Myocyte (in vitro differentiated cells): ENCODE measurements at places on chromosomes 3 and 15. TPM values are rescaled to one million over a fixed set of nuclear protein-coding genes. Genes with fewer than 3 reads are reported as not detected.

UBE2Q2 gene
- 67.0 and 67.5 TPM in 2 replicates for total RNA-seq

PLA2G4E gene
- not detected in 2 replicates for total RNA-seq

ACSBG1 gene
- total RNA-seq = 2.9 and 5.2 TPM in 2 replicates

SCG5 gene
- total RNA-seq = 1.3 and 2.3 TPM in 2 replicates

SPG21 gene
- total RNA-seq = 127 and 141 TPM in 2 replicates

CHAC1 gene
- 5.5 and 10.4 TPM in 2 replicates for total RNA-seq

- DNase-seq = peak; percentile 52
These were observed 271.3 kb upstream of the TPRG1 start for GRCh38 chr3:188900421-188900951.

- no peak for DNase-seq
These were observed 159.5 kb downstream of the CHSY1 start for GRCh38 chr15:101092156-101092866.

DNA sequence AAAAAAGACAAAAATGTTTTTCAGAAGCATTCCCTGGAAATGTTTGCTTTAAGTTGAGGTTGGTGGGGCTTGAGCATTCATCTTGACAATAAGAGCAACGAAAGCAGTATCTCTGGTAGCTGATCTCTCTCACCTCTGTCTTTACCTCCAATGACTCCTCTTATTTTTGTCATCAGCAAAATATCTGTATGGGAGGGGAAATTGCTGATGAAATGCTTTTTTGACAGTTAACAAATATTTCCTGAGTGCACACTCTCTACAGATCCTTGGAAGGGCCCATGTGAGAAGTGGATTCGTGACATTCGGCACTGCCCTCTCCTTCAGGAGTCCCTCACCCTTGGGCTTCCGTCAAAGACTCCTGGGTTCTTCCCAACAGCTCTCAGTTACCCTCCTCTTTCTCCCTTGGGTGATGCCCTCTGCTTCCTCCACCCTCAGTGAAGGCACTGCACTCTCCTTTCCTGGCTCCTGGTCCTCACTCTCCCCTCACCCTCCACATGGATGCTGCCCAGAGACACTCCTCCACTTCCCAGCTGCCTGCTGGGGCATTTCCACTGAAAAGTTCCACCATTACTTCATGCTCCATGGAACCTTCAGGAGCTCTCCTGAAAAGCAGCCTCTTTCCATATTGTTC lies 2.9 kb upstream of the CGNL1 start:
- DNase-seq = no peak

DNA sequence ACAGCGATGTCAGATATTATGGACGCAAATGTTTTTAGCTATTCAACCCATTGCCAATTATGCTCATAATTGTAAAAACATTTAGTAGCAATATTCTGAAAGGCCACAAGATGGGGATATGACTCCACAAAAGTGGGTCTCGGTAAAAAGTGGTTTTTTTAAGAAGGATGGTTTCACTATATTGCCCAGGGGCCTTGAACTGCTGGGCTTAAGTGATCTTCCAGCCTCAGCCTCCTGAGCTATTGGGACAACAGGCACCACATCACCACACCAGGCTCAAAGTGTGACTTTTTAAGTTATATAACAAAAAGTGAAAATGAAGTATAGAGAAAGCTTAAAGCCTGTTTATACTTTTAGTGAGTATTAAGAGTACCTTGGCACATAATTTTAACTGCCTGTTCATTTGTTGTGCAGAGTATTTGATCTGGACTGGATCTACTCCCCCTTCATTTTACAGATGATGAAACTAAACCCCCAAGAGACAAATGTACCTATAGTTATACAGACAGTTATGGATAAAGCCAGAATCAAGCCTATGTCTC lies 9.4 kb downstream of the NAA50 start:
- DNase-seq = peak; percentile 65

DNA sequence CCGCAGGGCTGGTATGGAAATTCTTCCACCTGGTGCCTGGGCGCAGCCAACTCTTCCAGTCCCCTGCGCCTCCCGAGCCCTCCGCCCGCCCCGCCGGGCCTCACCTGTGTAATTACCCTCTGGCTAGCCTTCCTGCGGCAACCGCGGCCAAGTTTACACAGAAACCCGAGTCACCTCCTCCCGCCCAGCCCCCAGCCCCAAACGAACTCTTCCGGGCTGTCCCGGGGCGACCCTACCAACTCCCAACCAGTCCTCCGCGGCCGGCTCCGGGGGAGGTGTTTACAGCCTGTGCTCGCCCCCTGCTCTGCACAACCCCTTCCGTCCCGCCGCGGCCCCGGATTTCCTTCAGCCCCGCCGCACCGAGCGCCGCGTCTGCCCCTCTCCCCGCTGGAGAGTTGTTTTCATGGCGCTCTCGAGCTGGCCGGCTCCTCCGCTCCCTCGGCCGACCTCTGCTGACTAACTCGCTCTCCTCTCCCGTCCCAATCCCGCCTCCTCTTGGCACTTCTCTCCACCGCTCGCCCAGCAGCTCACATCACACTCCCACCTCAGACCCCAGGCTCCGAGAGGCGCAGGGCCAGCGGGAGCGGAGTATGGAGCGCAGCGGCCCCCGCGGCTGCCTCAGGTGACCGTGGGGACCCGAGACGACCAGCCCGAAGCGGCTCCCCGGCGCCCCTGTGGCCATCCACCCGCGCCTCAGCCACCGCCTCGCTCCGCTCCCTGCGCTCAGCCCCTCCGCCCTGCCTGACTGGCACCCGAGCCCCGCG lies 538 bp downstream of the ATOSA start:
- DNase-seq = peak; percentile 62

DNA sequence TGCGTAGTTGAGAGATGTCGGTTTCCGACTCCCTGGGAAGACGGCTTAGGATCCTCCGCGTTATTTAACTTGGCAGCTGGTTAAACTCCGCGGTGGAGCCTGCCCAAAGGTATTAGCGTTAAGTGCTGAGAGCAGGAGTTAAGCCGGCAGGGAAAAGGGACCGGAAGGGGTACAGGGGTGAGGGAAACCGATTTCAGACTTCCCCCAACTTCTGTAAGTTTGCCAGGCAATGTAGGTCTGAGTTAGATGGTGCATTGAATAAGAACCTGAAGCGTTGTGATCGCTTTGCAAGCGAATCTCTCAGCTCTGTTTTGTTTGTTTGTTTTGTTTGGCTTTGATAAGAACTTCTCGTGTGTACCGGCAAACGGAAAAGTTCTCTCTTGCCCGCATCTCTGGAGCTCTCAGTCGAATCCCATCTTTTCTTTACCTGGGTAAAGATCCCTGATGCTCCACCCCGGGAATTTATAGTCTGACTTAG lies 6.0 kb upstream of the FEZF2 start:
- no peak for DNase-seq

GRCh38 chr3:116399701-116400226 lies 45.5 kb downstream of the LSAMP start:
- DNase-seq = no peak

DNA sequence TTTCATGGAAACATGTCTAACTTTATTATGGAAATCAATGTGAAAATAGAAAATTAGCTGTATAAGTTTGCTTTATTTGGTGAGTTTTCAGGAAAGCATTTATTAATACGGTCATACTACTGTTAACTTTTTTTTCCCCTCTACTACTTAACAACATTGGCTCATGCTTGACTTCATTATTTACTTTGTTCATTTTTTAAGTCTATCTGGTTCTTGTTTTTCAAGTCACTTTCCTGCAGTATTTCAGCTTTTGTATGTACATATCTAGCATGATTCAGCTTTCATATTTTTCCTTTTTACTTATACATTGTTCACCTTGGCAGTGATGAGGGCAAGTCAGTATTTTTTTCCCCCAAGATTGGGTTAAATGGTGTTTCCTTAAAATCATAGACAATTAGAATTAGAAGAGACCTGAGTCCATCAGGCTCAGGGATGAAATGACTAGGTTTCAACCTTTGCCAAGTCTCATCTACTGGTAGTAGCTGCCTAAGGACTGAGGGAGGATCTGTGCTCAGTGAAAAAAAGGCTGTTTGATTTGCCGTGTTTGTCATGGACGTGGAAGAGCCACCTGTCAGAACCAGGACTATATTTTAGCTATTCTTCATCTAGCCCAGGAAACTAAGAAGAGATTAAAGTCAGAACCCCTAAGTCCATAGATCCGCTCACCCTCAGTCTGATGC lies 15.4 kb downstream of the TMOD3 start:
- no peak for DNase-seq

- DNase-seq = no peak
These were observed 59.8 kb upstream of the HEG1 start for GRCh38 chr3:125115640-125116039.

DNA sequence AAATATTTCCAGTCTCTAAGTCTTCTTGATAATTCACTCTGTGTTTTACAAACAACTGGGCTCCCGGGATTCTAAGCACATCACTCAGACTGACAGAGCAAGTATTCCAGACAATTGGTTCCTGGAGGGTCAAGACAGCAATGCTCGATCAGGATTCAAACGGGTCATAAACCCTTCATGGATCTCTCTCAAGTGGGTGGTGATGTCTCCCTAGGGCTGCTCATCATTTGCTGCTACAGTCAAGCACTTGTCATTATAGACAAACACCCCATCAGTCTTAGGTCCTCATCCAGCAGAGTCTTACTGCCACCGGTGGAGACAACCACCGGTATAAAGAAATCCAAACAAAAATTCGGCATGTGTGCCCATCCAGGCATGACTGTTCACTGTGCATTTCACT lies 921.1 kb downstream of the FHIT start:
- DNase-seq = no peak

GRCh38 chr3:38297537-38297936 lies 15.4 kb downstream of the SLC22A14 start:
- no peak for DNase-seq
